ENCODE measurements at places on chromosomes 1 and 21.

DNA sequence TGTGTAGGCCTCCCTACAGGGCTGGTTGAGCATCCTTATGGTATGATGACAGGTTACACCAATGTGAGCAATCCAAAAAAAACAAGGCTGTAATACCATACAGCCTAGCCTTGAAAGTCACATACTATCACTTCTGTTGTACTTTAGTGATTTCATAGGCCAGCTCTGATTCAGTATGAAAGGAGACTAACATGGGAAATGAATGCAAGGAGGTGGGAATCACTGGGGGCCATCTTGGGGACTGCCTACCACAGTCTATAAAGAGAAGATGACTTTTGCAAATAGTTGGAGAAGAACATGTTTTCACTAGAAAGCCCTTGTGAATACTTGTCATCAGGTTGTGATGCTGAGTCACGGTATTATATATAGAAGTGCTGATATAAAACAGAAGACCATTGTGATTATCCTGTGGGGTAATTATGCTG, 270.7 kb downstream of the S1PR1 start:
- no peak for DNase-seq

GRCh38 chr1:26541431-26541815, 11.9 kb downstream of the RPS6KA1 start:
- no peak for DNase-seq

DNA sequence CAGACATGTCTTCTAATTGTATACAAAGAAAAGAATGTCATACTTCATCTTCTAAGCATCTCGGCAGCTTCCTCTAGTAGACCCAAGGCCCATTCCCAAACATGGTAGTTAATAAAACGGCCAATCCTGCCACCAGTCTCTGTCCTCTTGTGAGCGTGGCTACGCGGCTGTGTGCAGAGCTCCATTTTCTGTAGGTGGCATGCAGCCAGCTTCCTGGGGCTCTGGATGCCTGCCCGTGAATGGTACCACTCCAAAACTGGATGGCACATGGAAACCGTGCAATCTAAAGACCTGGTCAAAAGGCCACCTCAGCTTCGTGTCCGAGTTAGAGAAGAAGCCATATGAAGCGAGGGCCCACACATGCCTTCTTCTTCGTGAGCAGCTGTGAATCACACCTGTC, 110.7 kb downstream of the SIPA1L2 start:
- no peak for DNase-seq

DNA sequence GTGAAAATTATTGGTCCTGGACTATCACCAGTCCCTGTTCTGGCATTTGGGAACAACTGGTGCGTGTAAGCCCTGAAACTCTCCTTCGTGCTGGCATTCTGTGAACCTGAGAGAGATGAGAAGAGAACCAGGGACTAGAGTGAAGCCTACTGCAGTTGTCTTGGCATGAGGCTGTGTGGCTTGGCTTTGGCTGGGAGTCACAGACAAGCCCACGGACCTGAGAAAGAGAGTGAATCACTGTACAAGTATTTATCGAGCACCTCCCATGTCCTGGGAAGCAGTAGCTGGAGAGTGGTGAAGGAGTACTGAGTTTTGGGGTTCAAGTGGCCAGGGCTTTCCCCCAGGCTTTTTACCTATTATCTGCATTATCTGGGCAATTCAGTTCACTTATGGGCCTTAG, 63.3 kb downstream of the FGGY start:
- no peak for DNase-seq

DNA sequence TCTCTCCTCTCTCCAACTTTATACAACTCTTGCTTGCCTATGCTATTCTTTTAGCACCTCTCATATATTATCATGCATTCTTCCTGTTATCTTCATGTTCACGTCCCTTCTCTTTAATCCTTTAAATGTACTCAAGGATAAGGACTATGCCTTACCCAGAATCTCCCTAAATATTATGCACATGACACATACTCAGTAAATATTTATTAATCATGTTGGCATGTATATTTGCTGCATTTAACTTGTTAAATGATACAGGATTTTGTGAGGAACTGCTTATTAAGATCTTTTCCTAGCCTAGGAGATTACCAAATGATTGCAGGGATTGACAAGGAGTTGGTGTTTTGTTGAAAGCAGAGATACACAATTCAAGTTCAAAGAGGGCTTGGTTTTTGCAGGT, 109.4 kb downstream of the RGS2 start:
- DNase-seq: no peak

- DNase-seq: no peak
These were observed 59.6 kb downstream of the VPS26C start for GRCh38 chr21:37207441-37208009.

- DNase-seq: no peak
These were observed 80.3 kb downstream of the NENF start for GRCh38 chr1:212512816-212513559.

DNA sequence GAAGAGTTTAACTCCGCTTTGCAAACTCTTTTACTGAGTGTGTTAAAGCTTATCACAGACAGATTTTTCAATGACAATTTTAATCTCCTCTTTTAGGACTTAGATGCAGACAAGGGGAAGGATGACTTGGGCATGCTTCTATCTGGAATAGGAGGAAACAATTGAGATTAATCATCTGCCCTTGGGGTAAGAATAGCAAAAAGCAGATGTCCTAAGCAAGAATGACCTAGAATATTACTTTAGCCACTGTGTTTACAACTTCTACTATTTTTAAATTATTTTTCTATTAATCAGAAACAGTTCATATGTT, 569.0 kb upstream of the ADGRL2 start:
- DNase-seq: no peak

DNA sequence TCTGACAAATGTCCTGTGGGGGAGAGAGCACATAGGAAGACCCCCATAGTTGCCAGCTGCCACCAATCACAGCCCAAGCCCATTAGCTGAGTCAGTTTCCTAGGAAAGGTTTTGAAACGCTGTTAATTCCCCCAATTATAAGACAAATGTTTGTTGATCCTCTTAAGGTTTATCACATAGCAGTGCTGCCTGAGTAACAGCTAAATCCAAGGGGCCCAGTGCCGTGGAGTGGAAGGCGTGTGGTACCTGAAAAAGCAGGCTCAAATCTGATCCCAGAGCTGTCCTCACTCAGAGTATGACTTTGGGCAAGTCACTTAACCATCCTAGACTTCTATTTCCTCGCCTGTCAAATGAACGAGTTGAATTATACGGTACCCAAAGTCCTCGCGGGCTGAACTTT, 69.5 kb downstream of the GRIK3 start:
- no peak for DNase-seq

- peak; percentile 54 for DNase-seq
These were observed 9.6 kb upstream of the EPS8L3 start for GRCh38 chr1:109773203-109773899.

DNA sequence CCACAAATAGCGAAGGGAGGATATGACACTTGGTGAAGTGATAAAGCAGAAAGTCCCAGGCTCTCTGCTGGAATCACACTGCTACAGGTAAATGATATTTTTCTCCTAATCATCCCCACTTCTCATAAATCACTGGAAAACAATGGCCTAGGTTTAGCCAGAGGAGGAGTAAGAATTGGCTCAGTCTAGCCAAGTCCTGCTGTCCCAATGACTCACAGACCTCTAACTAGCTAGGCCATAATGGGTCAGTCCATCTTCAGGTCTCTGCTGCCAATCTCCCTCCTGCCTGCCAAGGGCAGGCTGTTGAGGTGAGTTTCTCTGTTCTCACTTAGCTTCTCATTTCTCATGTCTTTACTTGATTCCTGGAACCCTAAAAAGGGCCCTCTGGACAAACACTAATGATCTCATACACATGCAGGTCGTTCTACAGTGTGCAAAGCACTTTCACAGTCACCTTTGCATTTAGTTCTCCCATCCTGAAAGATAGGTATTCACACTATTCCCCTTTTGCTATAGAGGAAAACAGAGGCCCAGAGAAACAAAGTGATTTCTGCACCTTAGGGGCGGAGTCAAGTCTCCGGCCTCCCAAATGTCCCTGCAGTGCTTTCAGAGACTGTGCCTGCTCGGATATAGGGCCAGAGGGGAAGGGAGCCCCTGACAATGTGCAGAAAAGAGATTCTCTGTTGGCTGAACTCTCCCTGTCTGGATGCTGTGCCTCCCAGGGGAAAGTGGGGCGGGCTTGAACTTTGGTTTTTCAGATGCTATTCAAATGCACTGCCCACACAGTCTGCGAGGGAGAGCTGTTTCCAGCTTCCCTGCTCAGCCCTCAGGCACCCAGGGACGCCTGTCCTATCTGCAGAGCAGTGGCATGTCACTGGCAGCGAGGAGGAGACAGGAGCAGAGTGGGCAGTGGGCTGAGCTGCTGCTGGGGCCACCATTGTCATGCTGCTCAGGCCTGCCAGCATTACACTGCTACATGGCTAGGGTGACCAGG, 3.9 kb upstream of the CDK18 start:
- no peak for DNase-seq

- no peak for DNase-seq
These were observed 135.3 kb downstream of the GDAP2 start for GRCh38 chr1:117794073-117794472.

DNA sequence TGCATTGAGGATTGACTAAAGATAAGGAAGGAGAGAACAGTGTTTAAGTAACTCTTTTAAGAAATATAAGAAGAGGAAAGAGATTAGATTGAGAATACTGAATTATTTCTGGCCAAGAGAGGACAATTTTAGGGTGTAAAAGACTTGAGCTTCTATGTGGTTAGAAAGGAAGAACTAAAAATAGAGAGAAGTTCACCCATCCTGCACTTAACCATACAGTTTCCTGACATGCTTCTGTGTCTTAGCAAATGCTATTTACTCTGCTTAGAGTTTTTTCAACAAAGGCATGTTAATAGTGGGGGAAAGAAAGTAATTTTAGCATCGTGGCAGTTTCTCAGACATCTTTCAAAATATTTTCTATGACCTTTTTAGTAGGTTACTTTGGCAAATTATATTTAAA, 122.8 kb upstream of the GPR52 start:
- DNase-seq: no peak

GRCh38 chr1:185733818-185734735, at the start of gene HMCN1:
HMCN1 (plus strand) TSS chr1:185734391; CDS start chr1:185734780, 389 bp downstream.
- no peak for DNase-seq

- no peak for DNase-seq
These were observed 30.3 kb upstream of the POGK start for GRCh38 chr1:166808952-166809351.

DNA sequence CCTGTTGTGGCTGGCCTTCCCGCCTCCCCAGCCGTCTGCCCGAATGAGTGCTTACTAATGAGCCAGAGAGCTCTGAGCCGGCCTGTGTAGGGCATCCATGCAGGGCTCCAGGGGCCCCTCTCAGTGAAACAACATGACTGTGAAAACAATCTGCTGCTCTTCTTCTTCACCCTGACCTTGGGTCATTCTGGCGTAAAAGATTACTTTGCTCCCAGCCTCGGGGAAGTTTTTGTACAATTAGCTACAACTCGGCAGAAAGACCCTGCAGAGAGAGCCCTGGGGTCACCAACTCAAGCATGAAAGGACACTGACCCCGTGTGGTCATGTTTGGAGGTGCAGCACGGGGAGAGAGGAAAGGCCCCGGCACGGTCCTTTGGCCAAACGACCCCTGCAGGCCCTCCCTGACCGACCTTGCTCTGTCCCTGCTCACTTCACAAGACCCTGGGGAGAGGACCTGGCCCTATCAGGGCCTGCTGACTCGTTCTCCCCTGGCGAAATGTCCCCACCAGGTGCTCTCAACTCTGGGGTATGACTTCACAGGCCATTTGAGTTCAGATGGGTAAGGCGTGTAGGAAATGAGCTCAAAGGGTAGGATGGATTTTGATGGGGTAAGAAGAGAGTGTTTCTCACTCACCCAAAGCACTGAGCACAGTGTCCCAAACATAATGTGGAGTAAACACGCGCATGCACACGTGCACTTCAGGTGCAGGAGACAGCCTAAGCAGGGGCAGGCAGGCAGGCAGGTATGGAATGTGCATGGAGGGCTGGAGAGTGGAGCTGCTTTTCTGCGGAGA, 22.9 kb upstream of the FAM20B start:
- DNase-seq: peak; percentile 65

- no peak for DNase-seq
These were observed 121.7 kb upstream of the DUSP10 start for GRCh38 chr1:221863635-221864034.

- no peak for DNase-seq
These were observed 38.5 kb upstream of the EFCAB14 start for GRCh38 chr1:46757247-46757955.

DNA sequence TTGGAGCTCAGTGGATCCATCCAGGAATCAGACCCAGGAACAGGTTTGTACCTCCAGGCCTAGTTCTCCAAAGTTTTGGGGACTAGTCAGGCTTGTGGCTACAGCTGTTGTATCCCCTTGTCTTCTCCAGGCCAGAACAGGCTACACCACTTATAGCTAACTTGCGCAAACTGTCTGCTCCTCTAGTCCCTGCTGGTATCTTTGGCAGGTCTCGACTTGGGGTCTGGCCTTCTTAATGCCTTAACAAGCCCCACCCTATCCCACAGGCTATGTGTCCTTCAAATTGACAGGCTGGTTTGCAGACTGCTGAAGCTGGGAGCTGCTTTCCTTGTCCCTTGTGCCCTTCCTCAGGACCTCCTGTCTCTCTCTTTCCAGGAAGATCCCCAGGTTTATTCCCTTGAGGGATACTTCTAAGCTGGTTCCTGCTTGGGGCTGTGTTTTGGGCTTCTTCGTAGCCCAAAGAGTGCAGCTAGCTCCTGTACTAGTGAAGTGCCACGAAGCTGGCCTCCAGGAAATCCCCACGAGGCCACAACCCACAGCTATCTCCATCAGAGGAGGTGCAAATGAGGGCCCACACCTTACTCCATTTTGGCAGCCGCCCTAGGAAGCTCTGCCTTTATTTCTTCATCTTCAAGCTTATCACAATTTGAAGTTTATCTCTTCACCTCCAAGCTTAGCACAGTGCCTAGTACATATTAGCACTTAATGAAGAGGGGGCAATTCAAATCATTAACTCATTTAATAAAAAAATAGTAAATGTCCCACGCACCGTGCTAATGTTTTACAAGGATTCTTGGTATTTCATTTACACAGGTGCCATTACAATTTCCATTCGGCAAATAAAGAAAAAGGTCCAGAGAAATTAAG, 683 bp upstream of the DMAP1 start:
- DNase-seq: peak; percentile 7

DNA sequence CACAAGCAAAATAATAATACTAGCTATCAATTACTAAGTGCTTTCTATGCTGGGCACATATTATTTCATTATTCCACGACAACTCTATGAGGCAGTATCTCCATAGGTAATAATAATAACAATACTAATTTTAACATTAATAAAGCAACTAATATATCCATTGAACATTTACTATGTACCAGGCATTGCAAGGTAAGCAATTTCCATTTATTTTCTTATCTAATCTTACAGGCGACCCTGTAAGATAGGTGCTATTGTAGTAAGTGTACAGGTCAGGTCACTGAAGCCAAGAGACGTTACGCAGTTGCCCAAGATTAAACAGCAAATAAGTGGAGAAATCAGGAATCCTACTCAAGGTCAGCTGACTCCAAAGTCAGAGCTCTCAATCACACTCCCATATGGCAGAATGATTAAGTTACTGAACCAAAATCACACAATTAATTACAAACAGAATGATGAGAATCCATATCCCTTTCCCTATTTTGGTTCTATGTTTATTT, 198.4 kb downstream of the SLC45A1 start:
- no peak for DNase-seq

DNA sequence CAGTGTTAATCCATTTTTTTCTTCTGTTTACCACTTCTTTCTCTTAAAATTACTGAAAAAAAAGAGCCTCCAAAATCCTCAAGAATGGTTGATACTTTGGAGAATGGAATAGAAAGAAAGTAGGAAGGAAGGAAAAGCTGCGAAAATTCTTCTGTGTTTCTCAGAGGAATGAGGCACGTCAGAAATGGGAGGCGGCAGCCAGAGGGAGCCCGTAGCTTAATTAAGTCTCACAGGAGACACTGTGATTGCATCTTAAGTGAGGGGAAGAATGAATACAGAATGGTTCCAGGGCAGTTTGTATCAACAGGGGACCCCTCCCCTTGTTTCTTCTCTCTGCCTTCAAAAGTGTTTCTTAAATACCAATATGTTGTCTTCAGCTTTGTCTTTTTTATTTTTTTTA, 1099.5 kb downstream of the PLA2G4A start:
- no peak for DNase-seq
